ENCODE measurements at places on chromosomes 12 and 14. TPM values are rescaled to one million over a fixed set of nuclear protein-coding genes. Genes with fewer than 3 reads are reported as not detected.

DNAH10 gene
- total RNA-seq: 0.84 TPM

SLC5A8 gene
- total RNA-seq: not detected

PIP4P1 gene
- 18.3 TPM for total RNA-seq

GRCh38 chr12:103829092-103829491 is 11.9 kb downstream of the NT5DC3 start:
- no peak overlapping the region for H3K4me3 ChIP-seq
- no peak overlapping the region for H3K27ac ChIP-seq
- H3K4me1 ChIP-seq: peaks cover 21% of the 10 kb centered on the region
- no peaks in the 10 kb centered on the region for H3K36me3 ChIP-seq
- H3K27me3 ChIP-seq: no peaks in the 10 kb centered on the region

GRCh38 chr14:97543221-97543620 is 746.0 kb downstream of the VRK1 start:
- H3K4me3 ChIP-seq: no peak overlapping the region
- DNase-seq: no peak
- no peak overlapping the region for H3K27ac ChIP-seq

DNA sequence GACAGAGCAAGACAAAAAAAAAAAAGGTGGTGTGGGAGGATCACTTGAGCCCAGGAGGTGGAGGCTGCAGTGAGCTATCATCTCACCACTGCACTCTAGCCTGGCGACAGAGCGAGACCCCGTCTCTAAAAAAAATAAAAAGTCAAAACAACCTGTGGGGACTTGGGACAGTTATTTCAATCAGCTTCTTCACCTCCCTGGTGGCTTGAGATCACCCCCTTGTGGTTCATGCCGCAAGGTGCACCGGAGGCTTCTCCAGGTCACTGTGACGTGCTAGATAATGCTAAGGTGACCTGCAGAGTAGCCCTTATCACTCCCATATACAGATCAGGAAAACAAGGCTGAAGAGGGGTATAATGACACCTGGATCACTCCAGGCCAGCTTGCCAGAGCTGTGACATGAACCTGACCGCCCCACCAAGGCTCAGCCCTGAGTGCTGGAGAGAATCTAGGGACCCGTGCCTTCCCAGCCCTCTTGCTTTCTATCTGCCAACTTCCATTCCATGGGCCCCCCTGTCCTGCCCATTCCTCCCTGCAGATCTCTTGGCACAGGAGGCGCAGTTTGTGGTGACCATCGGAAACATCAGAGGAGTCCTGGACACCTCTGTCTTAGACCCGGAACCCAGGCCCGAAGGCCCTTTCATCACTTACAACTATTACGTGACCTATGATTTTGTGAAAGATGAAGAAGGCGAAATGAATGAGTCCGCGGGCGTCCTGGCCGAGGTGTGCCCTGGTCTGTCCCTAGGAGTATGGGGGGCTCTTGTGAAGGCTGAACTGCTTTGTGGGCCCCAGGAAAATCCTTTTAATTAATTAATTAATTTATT is 8.1 kb downstream of the LRRC43 start:
- no peaks in the 10 kb centered on the region for H3K27me3 ChIP-seq
- DNase-seq: peak; percentile 57
- H3K4me1 ChIP-seq: no peaks in the 10 kb centered on the region
- H3K36me3 ChIP-seq: no peaks in the 10 kb centered on the region
- no peak overlapping the region for H3K4me3 ChIP-seq

DNA sequence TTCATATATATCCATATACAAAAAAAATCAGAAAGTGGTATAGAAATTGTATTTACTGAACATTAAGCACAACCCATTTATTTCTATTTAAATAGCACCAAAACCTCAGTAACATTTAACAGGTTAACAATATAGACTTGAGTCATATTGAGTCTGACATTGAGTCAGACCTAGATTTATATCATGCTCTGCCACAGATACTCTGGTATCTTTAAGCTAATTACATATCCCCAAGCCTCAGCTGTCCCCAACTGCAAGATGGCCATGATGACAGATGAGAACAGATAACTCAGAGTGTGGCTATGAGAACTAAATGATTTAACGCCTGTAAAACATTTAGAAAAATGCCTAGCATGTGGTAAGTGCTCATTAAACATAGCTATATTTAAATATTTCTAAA is 40.3 kb downstream of the IFNG start:
- no peaks in the 10 kb centered on the region for H3K27me3 ChIP-seq
- peaks cover 10% of the 10 kb centered on the region for H3K4me1 ChIP-seq
- H3K27ac ChIP-seq: peak overlapping the region; percentile 30
- no peak for DNase-seq
- H3K4me3 ChIP-seq: no peak overlapping the region

DNA sequence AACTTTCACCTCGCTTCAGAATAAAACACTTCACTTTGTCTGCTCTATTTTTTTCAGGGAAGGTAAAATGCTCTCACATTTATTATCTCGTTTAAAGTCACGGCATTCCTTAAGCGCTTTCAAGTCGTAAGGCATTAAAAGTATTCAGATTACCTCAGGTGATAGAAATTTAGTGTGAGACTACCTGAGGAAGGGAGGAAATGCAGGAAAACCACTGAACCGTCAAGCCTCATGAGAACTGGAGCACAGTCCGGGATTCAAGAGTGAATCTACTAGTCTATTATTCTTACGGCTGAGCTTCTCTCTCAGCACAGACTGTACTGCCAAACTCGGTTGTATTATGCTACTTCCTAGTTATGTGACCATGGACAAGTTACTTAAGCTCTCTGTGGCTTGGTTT is 8.3 kb upstream of the PPFIBP1 start:
- H3K4me3 ChIP-seq: no peak overlapping the region
- no peaks in the 10 kb centered on the region for H3K36me3 ChIP-seq
- H3K27ac ChIP-seq: no peak overlapping the region

GRCh38 chr14:104506461-104507253 is 72.9 kb upstream of the C14orf180 start:
- no peak overlapping the region for H3K4me3 ChIP-seq
- DNase-seq: no peak
